ENCODE measurements at places on chromosomes 12 and 14. TPM values are rescaled to one million over a fixed set of nuclear protein-coding genes. Genes with fewer than 3 reads are reported as not detected.

The RPL10L gene
- total RNA-seq: 68.8 TPM

The NEDD8 gene
- total RNA-seq: 94.6 TPM

The RND1 gene
- total RNA-seq: 1.1 TPM

DNA sequence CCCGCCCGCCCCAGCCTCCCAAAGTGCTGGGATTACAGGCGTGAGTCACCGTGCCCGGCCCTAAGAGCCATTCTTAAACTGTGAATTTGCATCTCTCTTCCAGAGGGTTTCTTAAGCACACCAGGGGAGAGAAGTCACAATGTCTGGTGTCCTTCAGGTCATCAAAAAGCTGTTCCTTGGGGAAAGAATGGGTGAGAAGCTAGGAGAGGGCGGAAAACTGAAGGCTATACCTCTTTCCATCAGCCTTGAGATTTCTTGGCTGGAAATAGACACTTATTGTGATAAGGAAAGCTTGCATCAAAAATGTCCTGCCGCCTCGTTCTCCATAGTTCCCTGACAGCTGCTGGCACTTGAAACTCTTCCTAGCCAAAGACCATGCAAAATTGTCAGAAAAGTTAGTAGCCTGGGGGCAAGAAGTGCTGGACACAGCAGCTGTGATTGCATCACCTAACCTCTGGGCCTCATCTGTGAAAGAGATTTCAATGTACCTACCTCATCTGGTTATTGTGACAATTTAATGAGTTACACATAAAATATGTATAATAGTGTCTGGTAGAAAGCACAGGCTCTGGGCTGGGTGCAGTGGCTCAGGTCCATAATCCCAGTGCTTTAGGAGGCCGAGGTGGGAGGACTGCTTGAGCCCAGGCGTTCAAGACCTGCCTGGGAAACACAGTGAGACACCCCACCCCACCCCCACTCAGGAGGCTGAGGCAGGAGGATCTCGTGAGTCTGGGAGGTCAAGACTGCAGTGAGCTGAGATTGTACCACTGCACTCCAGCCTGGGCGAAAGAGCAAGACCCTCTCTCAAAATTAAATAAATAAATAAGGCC lies 9.7 kb upstream of the UBC start:
- no peak overlapping the region for H3K27ac ChIP-seq
- DNase-seq: no peak
- peaks cover 13% of the 10 kb centered on the region for H3K4me1 ChIP-seq
- H3K36me3 ChIP-seq: no peaks in the 10 kb centered on the region

- H3K36me3 ChIP-seq: no peaks in the 10 kb centered on the region
- H3K4me3 ChIP-seq: no peak overlapping the region
- no peak for DNase-seq
- peaks cover 7% of the 10 kb centered on the region for H3K4me1 ChIP-seq
Observed at GRCh38 chr14:58815161-58815701, 177.5 kb downstream of the DACT1 start.

DNA sequence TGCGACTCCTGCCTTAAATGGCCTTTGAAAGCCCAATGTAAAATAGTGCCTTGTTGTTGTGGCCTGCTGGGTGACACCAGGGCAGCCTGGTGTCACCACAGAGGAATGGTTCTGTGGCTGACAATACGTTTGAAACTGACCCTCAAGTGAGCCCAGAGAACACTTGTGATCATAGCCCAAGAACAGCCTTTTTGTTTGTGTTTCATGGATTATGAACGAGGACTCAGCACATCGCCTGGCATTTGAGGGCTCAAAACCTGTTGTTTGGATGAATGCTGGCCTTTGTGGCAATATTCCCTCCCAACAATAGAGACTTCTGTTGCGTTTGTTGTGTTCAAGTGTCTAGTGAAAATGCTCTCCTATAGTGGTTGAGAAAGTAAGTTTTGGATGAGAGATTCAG lies 48.5 kb downstream of the TSPAN9 start:
- no peak overlapping the region for H3K4me3 ChIP-seq
- no peak overlapping the region for H3K27ac ChIP-seq
- H3K36me3 ChIP-seq: no peaks in the 10 kb centered on the region

DNA sequence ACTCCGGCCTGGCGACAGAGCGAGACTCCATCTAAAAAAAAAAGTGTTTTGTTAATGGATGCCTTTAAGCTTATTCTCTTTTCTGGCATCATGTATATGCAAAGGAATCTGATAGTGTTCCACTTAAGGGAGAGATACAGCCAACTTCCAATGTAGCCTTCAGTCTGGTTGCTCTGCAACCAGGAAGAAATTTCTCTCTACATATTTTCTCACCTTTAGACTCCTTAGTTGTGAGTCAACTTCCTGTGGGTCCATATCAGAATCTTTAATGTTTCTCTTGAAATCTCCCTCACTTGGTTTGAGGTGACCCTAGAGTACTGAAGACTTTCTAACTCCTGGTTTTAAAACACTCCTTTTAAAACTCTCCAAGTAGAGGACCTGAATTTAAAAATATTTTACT lies 340.4 kb downstream of the SLC6A15 start:
- H3K4me1 ChIP-seq: no peaks in the 10 kb centered on the region
- H3K36me3 ChIP-seq: no peaks in the 10 kb centered on the region
- no peak overlapping the region for H3K27ac ChIP-seq
- no peak overlapping the region for H3K4me3 ChIP-seq

DNA sequence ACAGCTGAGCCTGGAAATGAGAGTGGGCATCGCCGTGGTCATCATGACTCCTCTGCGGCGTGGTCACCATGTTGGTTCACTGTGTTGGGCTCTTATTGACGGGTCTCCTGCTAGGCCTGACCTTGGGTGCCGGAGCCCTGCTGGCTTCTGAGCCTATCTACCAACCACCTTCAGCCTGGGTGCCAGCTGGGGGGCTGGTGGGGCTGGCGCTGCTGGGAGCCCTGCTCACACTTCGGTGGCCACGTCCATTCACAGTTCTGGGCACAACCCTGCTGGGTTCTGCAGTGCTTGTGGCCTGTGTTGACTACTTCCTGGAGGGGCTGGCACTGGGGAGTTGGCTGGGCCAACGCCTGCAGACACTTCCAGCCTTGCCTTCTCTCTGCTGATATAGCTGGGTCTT lies 3.7 kb upstream of the DNAJC14 start:
- H3K36me3 ChIP-seq: no peaks in the 10 kb centered on the region
- no peak overlapping the region for H3K4me3 ChIP-seq
- H3K27ac ChIP-seq: no peak overlapping the region
- peaks cover 24% of the 10 kb centered on the region for H3K4me1 ChIP-seq
- DNase-seq: no peak

GRCh38 chr12:132024758-132025157 lies 75.0 kb downstream of the EP400 start:
- H3K4me3 ChIP-seq: no peak overlapping the region
- no peak overlapping the region for H3K27ac ChIP-seq
- DNase-seq: no peak

DNA sequence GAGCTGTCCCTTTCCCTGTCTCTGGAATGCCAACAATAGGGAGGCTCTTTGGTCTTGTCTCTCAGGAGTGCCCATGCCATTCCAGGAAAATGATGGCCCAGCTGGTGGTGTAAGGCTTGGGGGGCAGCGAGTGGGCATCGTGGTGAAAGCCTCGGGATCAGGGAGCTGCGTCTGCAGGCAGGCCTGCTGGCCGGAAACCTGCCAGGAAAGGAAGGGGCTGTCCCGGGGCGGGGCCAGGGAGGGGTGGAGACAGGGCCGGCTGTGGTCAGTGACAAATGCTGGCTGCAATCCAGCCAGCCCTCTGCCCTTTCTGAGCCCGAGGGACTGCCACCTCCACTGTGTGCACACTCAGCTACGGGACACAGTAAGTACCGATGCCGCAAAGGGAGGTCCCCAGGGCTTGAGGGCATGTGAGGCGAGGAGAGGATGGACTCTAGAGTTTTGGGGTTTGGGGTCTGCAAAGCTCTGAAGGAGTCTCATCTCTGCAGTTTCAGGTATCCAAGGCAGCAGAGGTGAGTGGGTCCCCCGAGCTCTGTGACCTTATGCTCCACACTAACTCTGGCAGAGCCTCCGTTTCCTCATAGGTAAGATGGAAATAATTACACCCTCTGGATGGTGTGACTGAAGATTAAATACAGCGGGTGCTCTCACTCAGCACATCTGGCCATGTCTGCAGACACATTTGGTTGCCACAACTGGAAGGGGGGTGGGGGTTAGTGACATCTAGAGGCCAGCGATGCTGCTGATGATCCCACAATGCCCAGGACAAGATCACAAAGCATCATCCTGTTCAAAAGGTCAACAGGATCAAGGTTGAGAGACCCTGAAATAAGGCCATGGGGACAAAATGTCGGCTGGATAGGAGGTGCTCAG lies at the start of gene SERPINA5:
Gene SERPINA5, plus strand, starts transcription at position 300 of the 873 bp plus-strand sequence. CDS start 5,937 bp downstream, outside the sequence.
- H3K4me1 ChIP-seq: peaks cover 46% of the 10 kb centered on the region
- DNase-seq: peak; percentile 93
- peak within 1 kb of the TSS; percentile 55 for H3K4me3 ChIP-seq
- no peaks in the 10 kb centered on the region for H3K27me3 ChIP-seq
- H3K27ac ChIP-seq: peak within 1 kb of the TSS; percentile 82

GRCh38 chr12:26128168-26128567 lies 3.3 kb upstream of the BHLHE41 start:
- no peaks in the 10 kb centered on the region for H3K27me3 ChIP-seq
- no peak for DNase-seq
- H3K4me3 ChIP-seq: no peak overlapping the region
- H3K36me3 ChIP-seq: no peaks in the 10 kb centered on the region
- no peak overlapping the region for H3K27ac ChIP-seq
- peaks cover 5% of the 10 kb centered on the region for H3K4me1 ChIP-seq
